ENCODE measurements at places on chromosomes 3 and 15. TPM values are rescaled to one million over a fixed set of nuclear protein-coding genes. Genes with fewer than 3 reads are reported as not detected.

Gene TIGIT
- total RNA-seq, result not detected

Gene GOLGA8Q
- not detected for total RNA-seq

DNA sequence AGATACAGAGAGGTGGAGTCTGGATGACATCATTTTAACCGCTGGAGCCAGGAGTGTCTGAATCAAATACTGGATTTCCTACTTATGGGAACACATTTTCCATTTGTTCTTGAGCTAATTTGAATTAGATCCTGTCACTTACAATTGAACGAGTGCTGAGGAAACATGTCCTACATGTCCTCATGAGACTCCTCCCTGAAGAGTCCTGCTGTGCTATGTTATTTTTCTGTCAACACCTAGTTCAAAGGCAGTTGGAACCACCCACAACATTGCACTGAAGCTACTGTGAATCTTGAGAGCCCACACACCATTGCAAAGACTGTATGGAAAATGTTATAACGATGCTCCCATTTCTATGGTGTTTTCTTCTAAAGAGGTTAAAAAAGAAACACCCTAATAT, 123.5 kb upstream of the CRBN start:
- H3K27ac ChIP-seq, result no peak overlapping the region
- no peaks in the 10 kb centered on the region for H3K27me3 ChIP-seq
- DNase-seq, result no peak
- no peaks in the 10 kb centered on the region for H3K4me1 ChIP-seq
- H3K4me3 ChIP-seq, result no peak overlapping the region

- no peaks in the 10 kb centered on the region for H3K36me3 ChIP-seq
- H3K27ac ChIP-seq, result no peak overlapping the region
- H3K4me3 ChIP-seq, result no peak overlapping the region
- DNase-seq, result no peak
- H3K4me1 ChIP-seq, result no peaks in the 10 kb centered on the region
Observed at GRCh38 chr3:8050283-8050682, 451.3 kb upstream of the LMCD1 start.

DNA sequence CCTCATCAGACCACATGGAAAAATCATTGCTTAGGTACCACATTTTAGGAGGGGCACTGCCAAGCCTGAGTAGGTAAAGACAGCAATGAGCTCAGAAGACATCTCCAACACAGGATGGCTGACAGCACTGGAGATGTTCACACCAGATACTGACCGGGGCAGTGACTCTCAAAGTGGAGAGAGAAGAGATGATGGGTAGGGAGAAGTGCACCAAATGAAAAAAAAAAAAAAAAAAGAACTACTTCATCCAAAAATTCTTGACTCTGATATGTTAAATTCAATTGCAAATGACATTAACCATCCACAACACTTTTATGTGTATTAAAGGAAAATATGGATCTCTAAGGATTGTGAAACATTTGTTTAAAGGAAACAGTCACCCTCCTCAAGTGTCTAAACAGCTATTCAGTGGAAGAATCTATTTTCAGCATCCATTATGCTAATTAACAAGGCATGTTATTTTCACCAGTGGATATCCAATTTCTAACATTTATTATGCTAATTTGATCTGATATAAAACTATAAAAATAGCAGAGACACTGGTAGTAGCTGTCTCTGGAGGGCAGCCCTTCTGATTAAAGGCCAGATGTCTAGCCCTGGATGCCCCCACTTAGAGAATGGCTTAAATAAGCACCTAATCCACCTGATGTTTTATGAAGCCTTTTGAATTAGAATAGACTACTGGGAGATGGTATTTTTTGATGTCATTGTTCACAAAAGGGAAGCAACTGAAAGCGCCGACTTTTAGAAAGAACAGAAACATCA, 48.2 kb upstream of the VGLL4 start:
- no peak overlapping the region for H3K27ac ChIP-seq
- H3K36me3 ChIP-seq, result no peaks in the 10 kb centered on the region
- no peaks in the 10 kb centered on the region for H3K27me3 ChIP-seq
- no peak for DNase-seq

GRCh38 chr3:23437484-23438145, 234.5 kb downstream of the UBE2E2 start:
- H3K27ac ChIP-seq, result no peak overlapping the region
- no peak overlapping the region for H3K4me3 ChIP-seq

DNA sequence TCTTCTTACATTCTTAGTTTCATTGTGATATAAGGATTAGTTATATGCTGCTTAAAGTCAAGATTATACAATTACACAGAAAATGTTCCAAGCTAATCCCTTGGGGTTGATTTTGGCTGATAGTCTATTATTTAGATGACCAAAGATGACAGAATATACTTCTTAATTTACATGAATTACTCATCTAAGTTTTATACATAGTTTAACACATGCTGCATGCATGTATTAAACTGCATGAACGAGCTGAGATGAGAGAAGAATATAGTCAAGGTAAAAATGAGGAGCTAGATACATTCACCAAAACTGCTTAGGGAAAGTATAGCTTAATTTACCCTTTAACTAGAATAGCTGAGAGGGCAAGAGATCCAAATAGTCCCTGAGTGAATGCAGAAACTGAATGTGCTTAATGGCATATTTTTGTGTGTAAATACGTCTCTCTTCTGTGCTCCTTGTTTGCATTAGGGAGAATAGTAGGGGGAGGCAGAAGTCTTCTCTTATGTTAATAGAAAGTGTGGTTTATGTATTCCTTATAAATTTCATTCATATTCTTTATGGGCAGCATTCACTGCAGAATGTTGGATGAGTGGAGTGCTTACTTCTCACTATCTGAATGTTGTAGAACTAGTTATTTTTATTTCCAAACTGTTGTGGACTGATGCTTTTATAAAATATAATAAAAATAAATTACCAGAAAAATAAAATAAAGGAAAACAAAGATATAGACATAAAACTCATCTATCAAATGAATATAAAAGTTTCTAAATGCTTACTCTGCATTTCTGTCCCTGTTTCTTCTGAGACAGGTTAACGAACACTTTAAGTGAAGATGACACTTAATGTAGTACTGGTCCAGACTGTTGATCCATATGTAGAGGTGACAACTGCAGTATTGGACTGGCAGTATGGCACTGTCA, 327.8 kb downstream of the RBMS3 start:
- no peak overlapping the region for H3K27ac ChIP-seq
- no peak for DNase-seq
- H3K4me1 ChIP-seq, result no peaks in the 10 kb centered on the region
- H3K4me3 ChIP-seq, result no peak overlapping the region
- no peaks in the 10 kb centered on the region for H3K36me3 ChIP-seq

GRCh38 chr3:105436687-105437086, 70.0 kb downstream of the ALCAM start:
- peaks cover 36% of the 10 kb centered on the region for H3K4me1 ChIP-seq
- no peaks in the 10 kb centered on the region for H3K27me3 ChIP-seq
- DNase-seq, result no peak
- H3K36me3 ChIP-seq, result no peaks in the 10 kb centered on the region
- no peak overlapping the region for H3K27ac ChIP-seq

DNA sequence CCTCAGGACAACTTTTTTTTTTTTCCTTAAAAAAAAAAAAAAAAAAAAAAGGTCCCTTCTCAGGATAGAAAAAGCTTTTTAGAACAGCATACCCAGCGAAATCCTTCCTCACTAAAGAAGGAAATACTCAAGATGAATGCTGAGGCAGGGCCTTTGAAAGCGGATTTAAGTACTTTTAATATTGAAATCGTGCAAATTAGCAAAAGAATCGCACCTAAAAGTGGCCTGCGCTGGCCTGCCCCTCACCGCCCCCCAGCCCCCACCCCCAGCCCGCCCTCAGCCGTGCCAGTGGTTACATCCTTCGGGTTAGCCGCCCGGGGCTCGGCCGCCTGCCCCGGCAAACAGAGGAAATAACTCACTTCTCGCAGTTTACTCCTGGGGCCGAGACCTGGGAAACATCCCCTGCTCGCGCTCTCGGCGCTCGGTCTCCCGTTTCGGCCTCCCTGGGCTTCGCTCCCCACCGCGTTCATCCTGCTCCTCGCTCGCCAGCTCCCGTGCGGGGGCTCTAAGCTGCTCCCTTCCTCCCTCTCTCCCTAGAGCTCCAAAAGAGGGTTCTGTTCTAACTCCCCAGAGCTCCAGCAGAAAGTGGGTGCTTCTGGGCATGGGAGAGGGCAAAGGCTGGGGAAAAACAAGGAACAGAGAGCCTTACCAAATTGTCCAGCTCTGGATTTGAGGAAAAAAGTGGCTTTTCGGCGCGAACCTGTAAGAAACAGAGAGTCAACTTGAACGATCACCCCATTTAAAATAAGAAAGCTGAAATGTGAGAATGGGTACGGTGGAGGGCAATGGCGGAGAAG, 5.2 kb downstream of the MEIS2 start:
- H3K27me3 ChIP-seq, result no peaks in the 10 kb centered on the region

DNA sequence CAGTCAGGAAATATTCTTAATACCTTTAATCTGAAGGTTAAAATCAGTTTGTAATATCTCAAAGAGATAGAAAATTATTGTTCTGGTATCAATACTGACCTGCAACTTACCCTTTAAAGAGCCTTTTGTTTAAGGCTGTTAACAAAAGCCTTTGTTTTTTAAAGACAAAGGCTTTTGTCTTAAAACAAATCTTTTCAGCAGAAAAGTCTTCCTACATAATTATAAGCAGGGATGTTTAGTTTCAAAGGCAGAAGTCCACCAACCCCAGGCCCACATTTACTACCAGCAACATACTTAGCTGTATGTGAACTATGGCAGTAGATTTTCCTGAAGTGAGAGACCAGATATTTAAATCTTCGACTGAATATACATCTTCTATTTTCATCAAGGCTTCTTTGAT, 36.2 kb downstream of the SLC30A4 start:
- no peak overlapping the region for H3K4me3 ChIP-seq
- peaks cover 5% of the 10 kb centered on the region for H3K36me3 ChIP-seq

- H3K4me3 ChIP-seq, result no peak overlapping the region
- no peaks in the 10 kb centered on the region for H3K4me1 ChIP-seq
- H3K27ac ChIP-seq, result no peak overlapping the region
- H3K27me3 ChIP-seq, result no peaks in the 10 kb centered on the region
Observed at GRCh38 chr3:153970741-153971347, 150.3 kb upstream of the ARHGEF26 start.
